ENCODE measurements at places on chromosomes 3 and 15.

- no peak for DNase-seq
These were observed 24.7 kb downstream of the PCOLCE2 start for GRCh38 chr3:142863930-142864920.

DNA sequence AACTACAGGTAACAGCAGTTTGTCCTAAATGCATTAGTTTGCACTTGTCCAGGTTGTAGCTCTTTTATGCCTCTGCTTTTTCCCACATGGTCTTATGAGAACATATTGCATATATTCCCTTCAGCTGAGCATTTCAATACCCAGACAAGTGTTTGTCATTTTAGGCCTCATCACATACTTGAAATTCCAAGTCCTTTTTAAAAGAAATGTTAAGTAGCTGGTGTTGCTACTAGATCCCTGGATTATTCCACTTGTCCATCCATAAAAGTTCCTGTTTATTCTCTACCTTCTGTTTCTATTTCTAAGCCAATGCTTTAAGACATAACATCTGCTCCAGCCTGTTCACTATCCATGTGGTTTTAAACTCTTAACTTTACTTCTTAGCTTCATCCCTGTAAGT is 128.4 kb downstream of the NECTIN3 start:
- no peak for DNase-seq

GRCh38 chr15:22992024-22992326 is 11.8 kb upstream of the CYFIP1 start:
- no peak for DNase-seq

DNA sequence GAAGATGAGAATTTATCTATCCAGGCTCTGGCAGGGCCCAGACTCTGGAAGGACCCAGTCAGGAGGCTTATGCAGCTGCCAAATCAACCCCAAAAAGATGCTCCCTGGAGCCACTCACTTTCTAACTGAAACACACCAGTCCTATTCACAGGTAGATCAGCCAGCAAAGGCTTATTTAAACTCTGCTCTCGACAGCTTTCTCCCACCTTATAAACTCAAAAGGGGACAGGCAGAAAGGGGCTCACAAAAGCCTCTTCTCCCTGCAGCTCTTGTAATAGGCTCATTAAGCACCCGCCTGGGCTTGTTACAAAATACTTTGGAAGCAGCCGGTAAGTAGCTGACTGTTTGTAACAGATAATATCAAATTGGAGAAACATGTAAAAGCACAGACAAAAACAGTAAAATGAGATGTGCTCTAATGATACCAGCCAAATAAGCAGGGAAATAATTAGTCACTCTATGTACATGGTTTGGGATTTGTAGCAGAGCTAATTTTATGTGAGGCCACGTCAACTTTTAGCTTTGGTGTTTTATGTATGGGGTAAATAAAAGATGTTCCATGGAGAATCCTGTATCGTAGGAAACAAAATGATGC is 213.8 kb downstream of the NR2F2 start:
- no peak for DNase-seq

DNA sequence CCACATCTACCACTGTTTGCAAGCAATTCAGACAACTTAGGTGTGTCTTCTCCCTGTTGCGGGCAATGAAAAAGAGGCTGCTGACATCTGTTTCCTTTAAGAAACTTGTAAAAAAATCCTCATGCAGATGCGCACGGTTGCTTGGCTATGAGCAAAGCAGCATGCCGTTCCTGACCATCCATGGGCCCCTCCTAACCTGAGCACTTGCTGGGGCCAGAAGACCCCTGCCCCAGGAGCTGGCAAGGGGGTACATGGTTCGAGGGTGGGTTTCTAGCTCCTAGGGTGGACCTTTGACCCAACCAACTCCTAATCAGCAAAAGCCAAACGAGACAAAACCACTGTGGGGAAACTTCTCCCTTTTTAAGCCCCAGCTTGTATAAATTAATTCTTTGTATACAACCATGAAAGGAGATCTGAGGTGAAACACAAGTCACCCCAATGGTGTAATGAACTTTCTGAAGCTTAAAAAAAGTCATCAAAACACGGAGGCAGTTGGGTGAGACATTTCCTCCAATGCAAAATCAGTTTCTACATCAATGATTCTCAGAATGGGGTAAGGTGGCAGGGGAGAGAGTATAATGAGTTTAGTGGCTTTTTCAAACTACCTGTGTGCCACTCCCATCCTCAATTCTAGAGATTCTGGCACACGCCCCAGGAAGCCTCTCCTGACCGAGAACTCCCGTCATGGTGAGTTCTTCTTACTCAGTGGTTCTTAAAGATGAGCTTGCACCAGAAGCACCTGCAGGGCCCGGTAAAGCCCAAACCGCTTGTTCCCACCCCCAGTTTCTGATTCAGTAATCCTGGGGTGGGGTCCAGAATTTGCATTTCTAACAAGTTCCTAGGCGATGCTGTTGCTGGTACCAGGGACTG is 44.1 kb downstream of the CPN2 start:
- no peak for DNase-seq

GRCh38 chr3:43212914-43213611 is 73.3 kb upstream of the SNRK start:
- DNase-seq: no peak

DNA sequence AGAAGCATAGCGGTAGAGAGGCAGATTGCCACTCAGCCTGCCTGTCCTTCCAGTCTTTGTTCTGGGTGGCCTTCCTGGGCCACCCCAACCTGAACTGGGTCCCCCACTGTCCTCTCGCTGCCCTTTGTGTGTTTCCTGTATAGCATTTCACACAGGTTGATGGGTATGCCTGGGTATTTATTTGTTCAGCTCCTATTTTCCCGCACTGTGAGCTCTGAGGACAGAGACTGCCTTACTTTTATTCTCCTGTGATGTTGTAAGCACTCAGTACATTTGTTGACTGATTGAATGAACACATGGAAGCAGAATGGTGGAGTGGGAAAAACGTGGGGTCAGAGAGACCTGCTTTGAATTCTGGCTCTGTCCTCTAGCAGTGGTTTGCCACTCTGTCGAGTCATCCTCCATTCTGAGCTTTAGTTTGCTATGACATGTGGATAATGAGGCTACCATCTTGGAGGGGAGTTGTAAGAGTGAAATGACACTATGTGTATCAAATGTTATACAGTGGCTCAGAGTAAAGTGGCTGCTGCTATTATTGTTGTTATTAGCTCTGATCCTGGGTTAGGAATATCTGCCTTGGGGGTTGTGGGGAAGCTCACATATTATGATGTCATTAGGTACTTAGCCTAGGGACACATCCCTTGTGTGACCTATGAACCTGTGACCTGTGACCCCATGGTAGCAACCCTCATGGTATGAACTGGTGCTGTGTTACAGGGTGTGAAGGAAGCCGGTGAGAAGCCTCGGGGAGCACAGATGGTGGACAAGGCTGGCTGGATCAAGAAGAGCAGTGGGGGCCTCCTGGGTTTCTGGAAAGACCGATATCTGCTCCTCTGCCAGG is 6.4 kb downstream of the PLEKHO2 start:
- no peak for DNase-seq

GRCh38 chr3:70256566-70256965 is 55.9 kb downstream of the MDFIC2 start:
- DNase-seq: no peak
